ENCODE measurements at places on chromosomes 2 and 18.

- H3K4me3 ChIP-seq = no peak overlapping the region
- no peak for DNase-seq
- H3K4me1 ChIP-seq = no peaks in the 10 kb centered on the region
- no peak overlapping the region for H3K27ac ChIP-seq
- no peaks in the 10 kb centered on the region for H3K36me3 ChIP-seq
Measured at GRCh38 chr2:184765112-184765895, 167.0 kb downstream of the ZNF804A start.

DNA sequence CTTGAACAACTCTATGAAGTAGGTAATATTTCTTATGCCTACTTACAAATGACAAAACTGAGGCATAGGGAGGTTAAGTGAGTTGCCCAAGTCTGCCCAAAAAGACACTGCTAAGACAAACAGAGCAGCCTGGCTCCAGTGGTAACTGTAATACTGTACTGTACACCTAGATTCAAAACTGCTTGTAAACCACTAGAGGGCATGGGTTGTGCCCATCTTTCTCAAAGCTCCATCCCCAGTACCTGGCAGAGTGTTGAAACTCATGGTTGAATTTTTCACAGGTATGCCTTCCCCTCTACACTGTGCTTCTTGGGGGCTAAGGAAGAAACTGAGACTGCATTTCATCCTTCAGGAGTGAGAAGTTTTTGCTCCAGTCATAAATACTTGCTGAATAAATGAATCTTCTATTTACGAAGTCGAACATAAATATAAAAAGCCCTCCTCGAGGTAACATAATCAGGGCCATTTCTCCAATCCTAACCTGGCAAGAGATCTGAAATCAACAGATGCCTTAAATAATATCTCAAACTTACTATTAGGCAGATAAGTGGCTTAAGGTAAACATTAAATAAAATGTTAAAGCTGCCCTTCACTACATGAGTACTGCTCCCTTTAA is 2.0 kb downstream of the PPP4R1 start:
- no peaks in the 10 kb centered on the region for H3K27me3 ChIP-seq
- H3K27ac ChIP-seq = no peak overlapping the region
- H3K4me3 ChIP-seq = peak overlapping the region; percentile 97
- H3K36me3 ChIP-seq = peaks cover 10% of the 10 kb centered on the region

DNA sequence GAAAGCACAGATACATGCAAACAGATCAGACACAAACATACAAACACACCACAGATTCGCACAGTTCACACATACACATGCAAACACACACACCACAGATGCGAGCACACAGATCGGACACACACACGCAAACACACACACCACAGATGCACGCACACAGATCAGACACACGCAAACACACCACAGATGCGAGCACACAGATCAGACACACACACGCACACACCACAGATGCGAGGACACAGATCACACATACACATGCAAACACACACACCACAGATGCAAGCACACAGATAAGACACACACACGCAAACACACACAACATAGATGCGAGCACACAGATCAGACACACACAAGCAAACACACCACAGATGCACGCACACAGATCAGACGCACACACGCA is 149.0 kb downstream of the PXDN start:
- H3K27ac ChIP-seq = no peak overlapping the region
- H3K4me1 ChIP-seq = peaks cover 23% of the 10 kb centered on the region
- H3K27me3 ChIP-seq = no peaks in the 10 kb centered on the region
- no peaks in the 10 kb centered on the region for H3K36me3 ChIP-seq
- no peak overlapping the region for H3K4me3 ChIP-seq

- peaks cover 15% of the 10 kb centered on the region for H3K36me3 ChIP-seq
- H3K4me1 ChIP-seq = peaks cover 48% of the 10 kb centered on the region
- no peaks in the 10 kb centered on the region for H3K27me3 ChIP-seq
Measured at GRCh38 chr2:226797289-226797988, 2.2 kb downstream of the IRS1 start.

DNA sequence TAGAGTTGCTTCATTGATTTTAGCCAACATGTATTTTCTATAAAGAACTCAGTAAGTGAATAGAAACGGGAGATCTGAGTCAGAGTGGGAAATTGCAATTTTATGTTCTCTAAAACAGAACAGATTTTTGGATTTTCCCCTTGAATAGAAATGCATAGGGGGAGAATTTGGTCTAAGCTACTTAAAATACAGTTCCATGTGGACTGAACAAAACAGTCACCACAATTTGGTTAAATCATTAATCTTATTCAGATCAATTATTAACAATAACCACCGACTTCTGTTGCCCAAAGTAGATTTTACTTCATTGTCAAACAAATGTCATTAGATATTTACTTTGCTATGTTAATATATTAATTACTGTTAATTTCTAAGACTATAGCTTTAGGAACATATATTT is 107.7 kb downstream of the SCG2 start:
- no peak for DNase-seq
- no peak overlapping the region for H3K27ac ChIP-seq
- no peaks in the 10 kb centered on the region for H3K36me3 ChIP-seq
- no peaks in the 10 kb centered on the region for H3K4me1 ChIP-seq
- no peaks in the 10 kb centered on the region for H3K27me3 ChIP-seq

- H3K4me1 ChIP-seq = peaks cover 31% of the 10 kb centered on the region
- no peak for DNase-seq
- no peaks in the 10 kb centered on the region for H3K27me3 ChIP-seq
- no peaks in the 10 kb centered on the region for H3K36me3 ChIP-seq
- H3K4me3 ChIP-seq = peak overlapping the region; percentile 4
- H3K27ac ChIP-seq = no peak overlapping the region
Measured at GRCh38 chr18:36564841-36565240, 264.0 kb downstream of the TPGS2 start.

- H3K4me1 ChIP-seq = peaks cover 6% of the 10 kb centered on the region
- H3K4me3 ChIP-seq = no peak overlapping the region
- DNase-seq = no peak
- no peaks in the 10 kb centered on the region for H3K27me3 ChIP-seq
- no peak overlapping the region for H3K27ac ChIP-seq
Measured at GRCh38 chr18:24514439-24514838, 54.0 kb downstream of the HRH4 start.

DNA sequence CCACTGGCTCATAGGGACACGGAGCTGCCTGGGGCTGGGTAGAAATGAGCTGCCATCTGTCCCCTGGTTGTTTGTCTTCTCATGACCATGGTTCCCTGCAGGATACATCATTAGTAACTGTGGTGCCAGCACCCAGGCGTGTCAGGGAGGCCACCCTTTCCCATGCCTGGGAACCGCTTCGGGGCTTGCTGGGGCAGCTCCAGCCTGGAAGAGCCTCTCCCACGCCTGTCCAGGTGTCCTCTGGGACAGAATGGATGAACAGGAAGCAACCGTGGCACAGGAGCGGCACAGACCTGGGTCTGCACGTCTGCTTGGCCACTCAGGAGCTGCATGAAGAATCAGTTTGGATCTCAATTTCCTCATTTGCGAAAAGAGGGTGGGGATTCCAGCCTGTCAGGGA is 34.8 kb downstream of the SDC1 start:
- H3K27me3 ChIP-seq = no peaks in the 10 kb centered on the region
- H3K4me1 ChIP-seq = peaks cover 35% of the 10 kb centered on the region
- H3K4me3 ChIP-seq = no peak overlapping the region

GRCh38 chr2:111235192-111236015 is 114.7 kb downstream of the BCL2L11 start:
- no peak for DNase-seq
- H3K4me1 ChIP-seq = no peaks in the 10 kb centered on the region
- no peak overlapping the region for H3K27ac ChIP-seq
- no peak overlapping the region for H3K4me3 ChIP-seq
- no peaks in the 10 kb centered on the region for H3K27me3 ChIP-seq

DNA sequence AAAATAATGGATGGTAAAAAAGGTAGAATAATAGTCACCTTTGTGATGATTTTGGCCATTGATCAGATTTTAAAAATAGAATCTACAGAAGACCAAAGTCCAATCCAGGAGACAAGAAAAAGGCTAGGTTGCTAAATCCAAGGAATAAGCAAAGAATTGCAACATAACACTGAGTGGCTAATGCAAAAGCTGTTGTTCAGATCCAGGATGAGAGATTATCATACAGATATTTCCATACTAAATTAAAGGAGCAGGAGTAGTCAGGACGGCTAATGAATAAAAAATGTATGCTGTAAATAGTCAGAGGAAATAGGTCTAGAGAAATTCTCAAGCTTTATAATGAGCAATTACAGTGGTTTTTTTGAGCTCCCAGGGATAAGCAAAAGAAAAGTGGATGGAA is 745.9 kb upstream of the ACVR2A start:
- H3K27ac ChIP-seq = no peak overlapping the region
- no peak for DNase-seq
- H3K27me3 ChIP-seq = no peaks in the 10 kb centered on the region
- H3K4me1 ChIP-seq = peaks cover 10% of the 10 kb centered on the region
- H3K4me3 ChIP-seq = no peak overlapping the region
- no peaks in the 10 kb centered on the region for H3K36me3 ChIP-seq

DNA sequence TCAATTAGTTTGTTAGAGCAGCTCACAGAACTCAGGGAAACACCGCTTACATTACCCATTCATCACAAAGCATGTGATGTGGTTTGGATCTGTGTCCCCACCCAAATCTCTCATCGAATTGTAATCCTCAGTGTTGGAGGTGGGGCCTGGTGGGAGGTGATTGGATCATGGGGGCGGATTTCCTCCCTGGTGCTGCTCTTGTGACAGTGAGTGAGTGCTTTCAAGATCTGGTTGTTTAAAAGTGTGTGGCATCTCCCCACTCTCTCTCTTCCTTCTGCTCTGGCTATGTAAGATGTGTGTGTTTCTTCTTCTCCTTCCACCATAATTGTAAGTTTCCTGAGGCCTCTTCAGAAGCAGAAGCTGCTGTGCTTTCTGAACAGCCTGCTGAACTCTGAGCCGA is 63.5 kb upstream of the AGPS start:
- DNase-seq = no peak
- no peaks in the 10 kb centered on the region for H3K36me3 ChIP-seq
- no peak overlapping the region for H3K27ac ChIP-seq

GRCh38 chr18:22831441-22831904 is 101.7 kb upstream of the RBBP8 start:
- H3K27me3 ChIP-seq = no peaks in the 10 kb centered on the region
- H3K27ac ChIP-seq = no peak overlapping the region
- peaks cover 4% of the 10 kb centered on the region for H3K36me3 ChIP-seq
- no peak for DNase-seq
- H3K4me1 ChIP-seq = no peaks in the 10 kb centered on the region

DNA sequence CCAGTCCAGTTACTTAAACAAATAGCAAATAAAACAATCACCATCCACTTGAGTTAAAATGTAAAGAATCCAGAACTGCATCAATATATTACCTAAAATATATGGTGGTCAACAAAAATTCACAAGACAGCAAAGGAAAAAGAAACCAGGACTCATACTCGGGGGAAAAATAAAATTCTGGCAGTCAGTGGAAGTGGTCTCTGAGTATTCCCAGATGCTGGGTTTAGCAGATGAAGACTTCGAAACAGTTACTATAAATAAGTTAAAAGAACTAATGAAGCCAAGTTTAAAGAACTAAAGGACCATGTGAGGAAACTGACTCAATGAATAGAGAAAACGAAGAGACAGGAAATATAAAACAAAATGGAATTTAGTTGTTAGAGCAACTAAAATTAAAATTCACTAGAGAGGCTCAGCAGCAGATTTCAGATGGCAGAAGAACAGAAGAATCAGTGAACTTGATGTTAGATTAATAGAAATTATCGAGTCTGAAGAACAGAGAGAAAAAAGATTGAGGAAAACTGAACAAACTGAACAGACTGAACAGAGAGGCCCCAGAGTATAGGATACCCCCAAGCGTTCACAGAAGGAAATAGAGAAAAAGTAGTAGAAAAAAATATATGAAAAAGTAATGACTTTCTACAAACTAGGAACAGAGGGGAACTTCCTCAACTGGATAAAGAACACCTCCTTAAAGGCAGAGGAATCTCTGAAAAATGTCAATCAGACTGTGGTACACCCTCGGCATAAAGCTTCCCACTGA is 27.9 kb downstream of the MGAT4A start:
- H3K4me1 ChIP-seq = peaks cover 4% of the 10 kb centered on the region
- no peak overlapping the region for H3K27ac ChIP-seq
- H3K27me3 ChIP-seq = no peaks in the 10 kb centered on the region
- no peaks in the 10 kb centered on the region for H3K36me3 ChIP-seq

GRCh38 chr2:86695053-86695691 is 24.9 kb upstream of the RMND5A start:
- no peak overlapping the region for H3K27ac ChIP-seq
- no peak for DNase-seq
- H3K4me3 ChIP-seq = no peak overlapping the region
- no peaks in the 10 kb centered on the region for H3K27me3 ChIP-seq

- H3K27me3 ChIP-seq = no peaks in the 10 kb centered on the region
- no peaks in the 10 kb centered on the region for H3K4me1 ChIP-seq
- no peak overlapping the region for H3K4me3 ChIP-seq
- DNase-seq = no peak
- no peak overlapping the region for H3K27ac ChIP-seq
Measured at GRCh38 chr18:12345491-12346239, 31.4 kb downstream of the AFG3L2 start.

DNA sequence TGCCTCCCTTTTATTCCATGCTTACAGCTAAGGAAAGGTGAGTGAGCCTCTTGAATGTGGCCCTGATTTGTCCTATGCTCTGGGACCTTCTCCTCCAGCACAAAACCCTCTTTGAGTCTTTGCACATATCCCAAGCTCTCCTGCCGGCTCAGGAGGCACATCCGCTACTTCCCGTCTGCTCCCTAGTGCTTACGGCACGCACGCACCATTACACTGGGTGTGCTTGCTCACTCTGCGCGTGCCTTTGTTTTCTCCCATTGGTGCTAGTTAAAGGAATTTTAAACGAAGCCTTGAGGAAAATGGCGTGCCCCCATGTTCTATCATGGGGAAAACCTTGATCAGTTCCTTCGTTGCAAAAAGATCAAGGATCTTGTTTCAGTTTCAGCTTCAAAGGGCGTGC is 7.9 kb upstream of the DGKD start:
- H3K27ac ChIP-seq = peak overlapping the region; percentile 63
- peaks cover 23% of the 10 kb centered on the region for H3K4me1 ChIP-seq
- H3K4me3 ChIP-seq = no peak overlapping the region
- H3K27me3 ChIP-seq = peaks cover 14% of the 10 kb centered on the region

DNA sequence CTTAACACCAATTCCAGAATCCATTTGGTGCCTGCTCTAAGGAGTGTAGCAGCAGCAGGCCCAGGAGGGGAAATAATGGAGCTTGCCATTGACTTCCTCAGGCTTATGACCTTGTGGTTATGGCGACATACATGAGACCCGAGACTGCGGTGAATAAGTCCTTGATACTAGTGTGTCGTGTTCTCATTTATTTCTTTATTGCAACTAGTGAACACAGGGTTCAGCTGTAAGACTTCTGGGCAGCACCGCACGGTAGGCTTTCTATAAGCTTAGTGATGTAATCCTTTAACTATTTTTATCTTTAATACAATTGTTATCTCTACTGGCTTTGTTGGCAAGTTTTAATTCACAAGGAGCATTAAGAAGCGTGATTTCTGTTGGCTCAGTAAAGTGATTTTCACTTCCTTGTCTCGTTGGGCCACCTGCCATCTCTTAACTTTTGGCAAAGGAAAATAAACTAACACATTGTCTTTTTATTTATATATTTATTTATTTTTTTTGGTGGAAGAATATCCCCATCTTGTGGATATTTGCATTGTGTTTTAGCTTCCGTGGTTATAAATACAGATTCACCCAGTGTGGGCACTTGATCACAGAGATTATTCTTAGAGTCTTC is 139.8 kb downstream of the LTBP1 start:
- no peak overlapping the region for H3K27ac ChIP-seq
- no peaks in the 10 kb centered on the region for H3K36me3 ChIP-seq
- H3K4me1 ChIP-seq = peaks cover 15% of the 10 kb centered on the region

GRCh38 chr2:10427618-10427949 is 20.5 kb downstream of the ODC1 start:
- peaks cover 21% of the 10 kb centered on the region for H3K4me1 ChIP-seq
- H3K27me3 ChIP-seq = no peaks in the 10 kb centered on the region
- no peaks in the 10 kb centered on the region for H3K36me3 ChIP-seq
- H3K27ac ChIP-seq = peak overlapping the region; percentile 98
